ENCODE measurements at places on chromosomes 2 and 18. TPM values are rescaled to one million over a fixed set of nuclear protein-coding genes. Genes with fewer than 3 reads are reported as not detected.

GRCh38 chr18:74414953-74415515 is 42.1 kb downstream of the DIPK1C start:
- DNase-seq = no peak

Gene LOXHD1
- total RNA-seq = 2.8 TPM

DNA sequence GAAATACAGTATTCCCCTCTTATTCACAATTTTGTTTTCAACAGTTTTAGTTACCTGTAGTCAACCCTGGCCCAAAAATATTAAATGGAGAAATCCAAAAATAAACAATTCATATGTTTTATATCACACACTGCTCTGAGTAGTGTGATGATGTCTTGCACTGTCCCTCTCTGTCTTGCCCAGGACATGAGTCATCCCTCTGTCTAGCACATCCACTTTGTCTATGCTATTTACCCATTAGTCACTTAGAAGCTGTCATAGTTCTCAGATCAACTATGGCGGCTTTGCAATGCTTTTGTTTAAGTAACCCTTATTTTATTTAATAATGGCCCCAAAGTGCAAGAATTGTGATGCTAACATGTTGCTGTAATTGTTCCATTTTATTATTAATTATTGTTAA is 380.6 kb upstream of the REG3G start:
- DNase-seq = no peak

Gene REG1A
- not detected for total RNA-seq

Gene ABCB11
- total RNA-seq = 0.79 TPM

Gene TMEM182
- 32.6 TPM for total RNA-seq

Gene VIT
- 7.4 TPM for total RNA-seq

Gene ALLC
- total RNA-seq = not detected

Gene ABCB6
- 23.8 TPM for total RNA-seq

GRCh38 chr18:22253676-22254075 is 84.3 kb downstream of the GATA6 start:
- no peak for DNase-seq

- DNase-seq = no peak
Observed at GRCh38 chr2:59630789-59631188, 922.7 kb downstream of the BCL11A start.

- no peak for DNase-seq
Observed at GRCh38 chr2:227864161-227864756, 7.2 kb upstream of the DAW1 start.

Gene ZAP70
- total RNA-seq = 1.4 TPM
